ENCODE measurements at places on chromosomes 12 and 14.

DNA sequence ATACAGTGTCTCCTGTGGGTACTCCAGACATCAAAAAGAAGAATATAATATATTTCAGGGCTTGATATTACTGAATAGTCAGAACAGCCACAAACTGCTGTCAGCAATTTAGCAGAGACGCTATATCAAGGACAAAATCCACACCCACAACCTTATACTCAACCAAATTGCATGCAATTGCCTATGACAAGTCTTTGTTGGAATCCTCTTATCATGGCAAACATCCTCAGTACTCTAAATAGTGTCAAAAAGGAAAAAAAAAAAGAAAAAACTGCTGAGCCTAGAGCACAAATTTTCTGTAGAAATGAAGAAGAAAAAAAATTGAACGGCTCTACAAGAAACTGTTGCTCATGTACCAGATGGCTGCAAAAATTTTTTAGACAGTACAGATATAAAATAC, 485.7 kb downstream of the TMTC2 start:
- DNase-seq: no peak
- no peak overlapping the region for H3K27ac ChIP-seq
- no peaks in the 10 kb centered on the region for H3K27me3 ChIP-seq
- no peaks in the 10 kb centered on the region for H3K36me3 ChIP-seq
- no peak overlapping the region for H3K4me3 ChIP-seq

DNA sequence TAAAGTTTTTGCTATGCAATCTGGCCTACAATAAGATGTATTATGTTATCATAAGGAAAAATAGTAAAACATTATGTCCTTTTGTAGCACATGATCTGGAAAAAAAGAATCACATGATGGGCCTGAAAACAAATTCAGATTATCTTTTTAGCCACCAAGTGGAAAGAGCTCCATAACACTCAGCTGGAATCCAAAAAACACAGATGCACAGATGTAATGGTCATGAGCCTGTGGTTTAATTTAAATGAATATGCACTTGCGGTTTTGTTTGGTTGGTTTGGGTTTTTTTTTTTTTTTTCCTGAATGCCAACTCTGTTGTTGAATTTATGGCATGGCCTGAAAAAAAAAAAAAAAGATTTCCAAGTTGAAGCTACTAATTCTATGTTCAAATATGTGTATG, 4.1 kb downstream of the KCNC2 start:
- H3K4me1 ChIP-seq: no peaks in the 10 kb centered on the region
- H3K36me3 ChIP-seq: no peaks in the 10 kb centered on the region
- no peak overlapping the region for H3K4me3 ChIP-seq
- no peak for DNase-seq
- no peaks in the 10 kb centered on the region for H3K27me3 ChIP-seq

DNA sequence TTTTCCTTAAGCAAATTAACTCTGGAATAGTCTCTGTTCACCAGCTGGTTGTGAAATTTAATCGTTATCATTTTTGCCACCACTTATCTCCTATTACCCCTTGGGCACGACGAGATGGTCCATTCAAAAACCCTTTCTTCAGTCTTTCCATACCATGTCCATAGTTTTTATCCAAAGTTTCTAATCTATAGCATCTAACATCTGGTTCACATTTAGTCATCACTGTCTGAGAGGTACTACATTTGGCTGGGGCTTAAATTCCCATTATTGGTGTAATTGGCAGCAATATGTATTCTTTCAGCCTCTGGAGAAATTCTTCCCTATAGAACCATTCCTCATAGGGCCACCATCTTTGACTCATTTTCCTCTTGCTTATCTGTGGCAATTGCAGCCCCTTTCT, 163.5 kb downstream of the CCER1 start:
- no peaks in the 10 kb centered on the region for H3K4me1 ChIP-seq
- no peak for DNase-seq
- no peaks in the 10 kb centered on the region for H3K27me3 ChIP-seq
- no peaks in the 10 kb centered on the region for H3K36me3 ChIP-seq

GRCh38 chr12:94304566-94305061, 155.1 kb downstream of the CEP83 start:
- H3K36me3 ChIP-seq: peaks cover 5% of the 10 kb centered on the region
- no peaks in the 10 kb centered on the region for H3K4me1 ChIP-seq
- no peaks in the 10 kb centered on the region for H3K27me3 ChIP-seq
- no peak for DNase-seq
- H3K27ac ChIP-seq: no peak overlapping the region
- no peak overlapping the region for H3K4me3 ChIP-seq

All from right lobe of liver (tissue), 6 donors.